ENCODE measurements at places on chromosomes 16 and 17. TPM values are rescaled to one million over a fixed set of nuclear protein-coding genes. Genes with fewer than 3 reads are reported as not detected.

The CSNK1D gene
- 44.1 TPM for total RNA-seq

The GRAPL gene
- not detected for total RNA-seq

The STX4 gene
- total RNA-seq: 13.3 TPM

The TTC19 gene
- 50.1 TPM for total RNA-seq

The SSTR5 gene
- total RNA-seq: not detected

The SLFN12L gene
- total RNA-seq: not detected

The DNAAF8 gene
- total RNA-seq: under 0.01 TPM

The UBALD2 gene
- total RNA-seq: 4.7 TPM

The RNF112 gene
- 0.43 TPM for total RNA-seq

The CRYBA1 gene
- total RNA-seq: not detected

The ITGB4 gene
- 367 TPM for total RNA-seq

The PLA2G10 gene
- total RNA-seq: not detected

The ADPRM gene
- total RNA-seq: 16.2 TPM

All from tracheal epithelial cell (primary cell).